Thoracic aorta (tissue), 2 donors: ENCODE measurements at places on chromosomes 2 and 18. TPM values are rescaled to one million over a fixed set of nuclear protein-coding genes. Genes with fewer than 3 reads are reported as not detected.

PAX8 gene
- total RNA-seq = 2.4 TPM

NRBP1 gene
- 61.5 TPM for total RNA-seq

TYMS gene
- total RNA-seq = 8.2 TPM

PFN4 gene
- total RNA-seq = 1.9 TPM

CRACDL gene
- 5.9 TPM for total RNA-seq

SNTG2 gene
- total RNA-seq = 8.9 TPM

LIMS4 gene
- total RNA-seq = 24.6 TPM

DLGAP1 gene
- 7.3 TPM for total RNA-seq

INSIG2 gene
- 25.3 TPM for total RNA-seq

PMAIP1 gene
- total RNA-seq = not detected

INHBB gene
- total RNA-seq = 2.8 TPM

IL36B gene
- not detected for total RNA-seq

VIT gene
- 31.4 TPM for total RNA-seq

ICOS gene
- 2.0 TPM for total RNA-seq

RAB6C gene
- total RNA-seq = not detected

CTLA4 gene
- 1.4 TPM for total RNA-seq

VWC2L gene
- not detected for total RNA-seq

CCDC85A gene
- total RNA-seq = 3.7 TPM

GKN1 gene
- total RNA-seq = 20.7 TPM

COL3A1 gene
- total RNA-seq = 875 TPM

GREB1 gene
- 13.5 TPM for total RNA-seq

PARD6G gene
- total RNA-seq = 3.0 TPM

FZD7 gene
- total RNA-seq = 14.4 TPM

PRSS56 gene
- not detected for total RNA-seq

MPHOSPH10 gene
- total RNA-seq = 37.0 TPM

SPAG16 gene
- 26.3 TPM for total RNA-seq

PCARE gene
- total RNA-seq = not detected

CD226 gene
- 0.68 TPM for total RNA-seq

SLC25A12 gene
- 39.3 TPM for total RNA-seq

GAL3ST2 gene
- total RNA-seq = 0.49 TPM

ORC2 gene
- total RNA-seq = 20.0 TPM

HRH4 gene
- 2.5 TPM for total RNA-seq

SOWAHC gene
- total RNA-seq = 19.4 TPM

PPP1R1C gene
- not detected for total RNA-seq

ASTL gene
- total RNA-seq = not detected

SERPINB2 gene
- total RNA-seq = not detected
